ENCODE measurements at places on chromosomes 5 and 9.
A peak's percentile ranks its signal among the peaks of the same experiment; 100 is the strongest.

DNA sequence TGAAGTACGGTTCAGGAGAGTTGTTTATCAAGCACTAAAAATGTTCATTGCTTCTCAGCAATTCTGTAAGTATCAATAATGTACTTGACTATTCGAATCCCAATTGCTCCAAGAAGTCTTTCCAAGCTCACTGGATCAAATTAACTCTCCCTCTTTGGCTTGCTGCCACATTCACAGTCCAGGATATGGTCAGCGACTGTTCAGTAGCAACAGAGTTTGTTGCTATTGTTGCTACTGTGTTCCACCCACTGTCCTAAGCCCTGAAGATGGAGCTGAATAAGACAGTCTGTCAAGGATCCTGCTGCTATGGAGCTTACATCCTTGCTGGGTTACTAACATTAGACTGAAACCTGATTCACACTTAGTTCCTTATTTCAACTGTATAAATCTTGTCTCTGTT lies 110.8 kb downstream of the FGF10 start:
- DNase-seq = no peak

DNA sequence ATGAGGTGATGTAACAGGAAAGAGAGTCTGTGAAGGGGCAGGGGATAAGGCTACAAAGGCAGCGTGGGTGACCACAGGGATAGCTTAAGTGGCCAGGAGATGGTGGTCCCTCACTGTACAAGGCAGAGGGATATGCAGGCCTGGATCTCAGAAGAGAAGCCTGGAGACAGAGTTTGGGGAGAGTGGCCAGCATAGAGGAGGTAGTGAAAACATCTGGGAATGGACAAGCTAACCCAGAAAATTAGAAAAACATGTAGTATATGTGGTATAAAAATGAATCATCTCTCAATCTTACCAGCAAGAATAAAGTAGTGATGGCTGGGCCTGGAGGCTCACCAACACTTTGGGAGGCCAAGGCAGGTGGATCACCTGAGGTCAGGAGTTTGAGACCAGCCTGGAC lies 349.2 kb upstream of the KLF4 start:
- DNase-seq = no peak

DNA sequence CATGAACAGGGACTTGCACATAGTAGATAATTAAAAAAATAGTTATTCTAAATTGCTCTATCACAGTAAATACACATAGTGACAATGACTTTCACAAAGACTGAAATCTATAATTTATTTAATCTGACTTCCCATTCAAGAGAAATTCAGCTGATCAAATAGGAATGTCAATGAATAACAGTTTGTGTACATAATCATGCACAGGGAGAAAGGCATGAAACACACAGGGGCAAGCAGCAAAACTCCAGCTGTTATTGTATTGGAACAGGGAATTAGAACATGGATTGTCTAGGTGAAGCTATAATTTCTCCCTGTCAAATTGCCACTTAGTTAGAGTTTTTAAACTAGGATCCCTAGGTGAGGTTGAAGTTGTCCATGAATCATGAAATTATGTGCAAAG lies 99.9 kb downstream of the HCN1 start:
- DNase-seq = no peak

GRCh38 chr5:102090770-102091169 lies 205.3 kb downstream of the SLCO4C1 start:
- peak; percentile 80 for DNase-seq

- DNase-seq = no peak
These were observed 62.8 kb upstream of the GARNL3 start for GRCh38 chr9:127201731-127202130.

- no peak for DNase-seq
These were observed 525.8 kb downstream of the CTNND2 start for GRCh38 chr5:11378461-11378860.

DNA sequence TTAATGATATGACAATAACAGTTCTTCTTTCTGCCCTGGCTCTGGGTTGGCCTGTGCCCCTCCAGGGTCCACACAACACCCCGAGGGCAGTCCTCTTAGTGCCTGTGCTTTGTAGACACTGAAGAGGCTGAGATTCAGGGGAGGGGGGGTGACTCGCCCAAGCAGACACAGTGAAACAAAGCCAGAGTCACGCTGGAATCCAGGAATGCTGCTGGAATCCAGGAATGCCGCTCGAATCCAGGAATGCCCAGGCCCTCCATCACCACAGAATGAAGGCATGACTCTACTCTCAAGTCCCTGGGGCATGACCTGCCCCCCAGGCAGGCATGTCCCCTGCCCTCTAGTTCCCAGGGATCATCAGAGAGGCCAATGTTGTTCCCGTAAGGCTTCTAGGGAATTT lies 73.1 kb downstream of the LRSAM1 start:
- DNase-seq = no peak

GRCh38 chr5:149526845-149527590 lies 24.2 kb downstream of the CSNK1A1 start:
- DNase-seq = no peak

- DNase-seq = no peak
These were observed 16.9 kb downstream of the LCN9 start for GRCh38 chr9:135680056-135680455.

DNA sequence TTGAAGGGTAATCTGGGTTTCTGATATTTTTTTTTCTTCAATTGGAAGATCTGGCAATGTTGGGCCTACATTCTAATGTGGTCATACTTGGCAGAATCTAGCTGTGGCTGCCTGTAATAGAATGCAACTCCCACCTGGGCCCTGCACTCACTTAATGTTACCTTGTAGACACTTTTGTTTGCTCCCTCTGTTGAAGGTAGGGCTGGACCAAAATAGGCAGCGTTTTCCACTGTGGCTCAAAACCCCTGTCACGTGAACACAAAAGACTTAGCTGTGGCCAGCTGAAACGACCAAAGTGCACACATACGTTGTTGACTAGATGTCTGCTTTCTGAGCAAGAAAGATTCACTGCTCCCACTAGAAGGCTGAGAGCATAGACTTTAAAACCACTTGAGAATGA lies 117.6 kb upstream of the HMHB1 start:
- DNase-seq = no peak

- no peak for DNase-seq
These were observed 198.1 kb downstream of the TSSK1B start for GRCh38 chr5:113236536-113237288.

- no peak for DNase-seq
These were observed 116.7 kb downstream of the WDR70 start for GRCh38 chr5:37495668-37496347.

Data from COR-L47 (cell line).